ENCODE measurements at places on chromosomes 16 and 17. TPM values are rescaled to one million over a fixed set of nuclear protein-coding genes. Genes with fewer than 3 reads are reported as not detected.

- DNase-seq: no peak
These were observed 150.9 kb downstream of the HS3ST3B1 start for GRCh38 chr17:14451729-14452191.

- no peak for DNase-seq
These were observed 23.5 kb downstream of the USP36 start for GRCh38 chr17:78817123-78817522.

- DNase-seq: no peak
These were observed 32.7 kb upstream of the FOXF1 start for GRCh38 chr16:86477642-86478041.

- DNase-seq: no peak
These were observed 41.1 kb upstream of the FAAP100 start for GRCh38 chr17:81593105-81593871.

GRCh38 chr16:87851141-87851587, 18.1 kb downstream of the SLC7A5 start:
- no peak for DNase-seq

- no peak for DNase-seq
These were observed 8.4 kb downstream of the FXR2 start for GRCh38 chr17:7606280-7606679.

DNA sequence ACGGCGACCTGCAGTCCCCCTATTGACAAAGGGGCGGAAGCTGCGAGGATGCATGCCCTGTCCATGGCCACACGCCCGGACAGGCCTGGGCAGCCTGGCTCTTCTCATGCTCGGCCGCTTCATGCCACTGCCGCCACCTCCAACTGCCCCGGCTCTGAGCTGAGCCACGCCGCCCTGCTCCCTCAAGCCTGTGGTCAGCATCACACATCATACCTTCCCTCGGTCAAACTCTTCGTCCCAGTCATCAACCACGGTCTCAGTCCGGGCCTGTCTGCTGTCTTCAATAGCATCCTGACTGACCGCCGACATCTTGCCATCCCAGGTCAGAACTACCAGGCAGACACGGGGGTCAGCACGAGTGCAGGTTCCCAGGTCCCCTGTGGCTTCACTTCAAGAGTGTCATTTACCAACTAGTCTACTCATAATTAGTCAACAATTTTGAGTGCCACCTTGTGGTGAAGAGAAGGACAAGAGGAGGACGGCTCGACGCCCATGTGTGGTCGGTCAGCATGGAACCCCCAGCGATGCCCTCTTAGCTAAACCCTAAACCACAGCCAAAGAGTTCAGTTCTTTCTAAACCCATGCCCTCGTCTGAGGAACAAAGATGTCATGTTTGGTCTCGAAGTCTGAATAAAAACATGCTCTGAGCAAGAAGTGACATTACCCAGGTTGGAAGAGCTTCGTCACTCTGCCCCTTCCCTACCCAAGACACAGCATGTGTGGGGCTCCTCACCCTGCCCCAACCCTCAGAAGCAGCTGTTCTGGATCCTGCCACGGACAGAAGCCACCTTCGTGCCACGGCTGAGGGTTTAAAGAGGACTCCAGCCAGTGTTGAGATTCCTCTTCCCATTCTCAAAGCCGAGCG, 16.9 kb upstream of the CYTH1 start:
- peak; percentile 68 for DNase-seq

GRCh38 chr16:89161763-89162713, 9.5 kb upstream of the CDH15 start:
- peak; percentile 41 for DNase-seq

- DNase-seq: no peak
These were observed 169.2 kb downstream of the LAT start for GRCh38 chr16:29154088-29154487.

GRCh38 chr17:73422121-73422520, 110.3 kb upstream of the CDC42EP4 start:
- DNase-seq: no peak

DNA sequence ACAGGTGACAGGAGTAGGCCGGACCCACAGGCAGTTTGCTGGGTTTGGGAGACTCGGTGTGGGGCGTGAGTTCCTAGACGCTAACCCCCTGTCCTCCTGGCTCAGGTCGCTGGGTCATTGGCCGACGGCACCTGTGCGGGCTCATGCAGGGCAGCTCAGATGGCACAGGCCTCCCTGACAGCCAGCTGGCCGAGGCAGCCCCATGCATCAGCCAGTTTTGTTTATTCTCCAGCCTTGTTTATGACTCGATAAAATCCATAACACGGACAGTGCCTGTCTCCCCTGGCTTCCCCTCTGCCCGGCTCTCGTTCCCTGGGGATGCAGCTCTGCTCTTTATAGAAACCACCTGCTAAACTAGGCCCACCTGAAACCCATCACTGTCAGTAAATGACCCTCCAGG, 46.0 kb downstream of the SDK2 start:
- no peak for DNase-seq

Gene PIRT
- polyA plus RNA-seq: not detected

Gene PITPNC1
- 8.5 TPM for polyA plus RNA-seq

Gene MYLK3
- polyA plus RNA-seq: 0.09 TPM

Data from B cell (primary cell).